ENCODE measurements at places on chromosomes 11 and 22.

DNA sequence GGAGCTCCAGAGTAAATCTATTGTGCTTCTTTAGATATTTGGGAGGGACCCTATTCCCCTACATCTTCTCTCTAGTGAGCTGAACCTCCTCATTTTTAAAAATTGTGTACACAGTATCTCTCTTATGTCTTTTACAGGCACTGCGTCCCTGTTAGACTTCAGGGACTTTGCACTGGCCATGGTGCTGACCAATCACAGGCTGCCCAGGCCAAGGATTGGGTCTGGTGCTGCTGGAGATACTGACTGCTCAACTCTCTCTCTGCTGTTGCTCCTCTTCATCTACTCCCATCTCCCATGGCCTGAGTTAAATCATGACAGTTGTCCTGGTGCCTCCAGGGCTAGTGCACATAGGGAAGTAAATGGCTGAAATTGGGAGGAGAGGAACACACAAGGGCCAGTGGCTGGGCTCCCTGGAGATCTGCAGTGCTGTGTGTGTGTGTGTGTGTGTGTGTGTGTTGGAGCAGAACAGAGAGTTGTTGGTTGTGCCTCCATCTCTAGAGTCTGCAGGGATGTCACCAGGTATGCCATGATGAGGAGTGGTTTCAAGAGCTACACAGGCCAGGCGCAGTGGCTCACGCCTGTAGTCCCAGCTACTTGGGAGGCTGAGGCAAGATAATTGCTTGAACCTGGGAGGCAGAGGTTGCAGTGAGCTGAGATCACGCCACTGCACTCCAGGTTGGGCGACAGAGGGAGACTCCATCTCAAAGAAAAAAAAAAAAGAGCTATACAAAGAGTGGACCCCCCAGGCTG lies 155.3 kb downstream of the ST3GAL4 start:
- no peak for DNase-seq

- DNase-seq: no peak
Measured at GRCh38 chr22:37759281-37759680, 48.5 kb upstream of the GCAT start.

DNA sequence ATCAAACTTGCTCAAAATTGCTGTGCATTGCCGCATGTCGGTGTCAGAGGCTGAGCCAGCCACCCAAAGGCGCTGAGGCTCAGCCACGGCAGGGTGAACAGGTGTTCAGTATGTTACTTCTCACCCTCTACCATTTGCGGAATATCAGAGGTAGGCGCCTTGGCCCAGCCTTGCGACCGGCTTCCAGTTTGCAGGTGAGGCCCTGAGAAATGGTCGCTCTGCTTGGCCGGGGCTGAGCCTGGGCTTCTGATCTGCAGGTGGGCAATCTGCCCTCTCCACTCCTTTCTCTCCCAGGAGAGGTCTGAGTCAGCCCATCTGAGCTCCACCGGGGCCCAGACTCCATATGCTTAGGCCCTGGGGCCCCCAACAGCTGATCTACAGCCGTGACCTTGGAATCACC lies 71.0 kb downstream of the RPS6KA4 start:
- DNase-seq: no peak

DNA sequence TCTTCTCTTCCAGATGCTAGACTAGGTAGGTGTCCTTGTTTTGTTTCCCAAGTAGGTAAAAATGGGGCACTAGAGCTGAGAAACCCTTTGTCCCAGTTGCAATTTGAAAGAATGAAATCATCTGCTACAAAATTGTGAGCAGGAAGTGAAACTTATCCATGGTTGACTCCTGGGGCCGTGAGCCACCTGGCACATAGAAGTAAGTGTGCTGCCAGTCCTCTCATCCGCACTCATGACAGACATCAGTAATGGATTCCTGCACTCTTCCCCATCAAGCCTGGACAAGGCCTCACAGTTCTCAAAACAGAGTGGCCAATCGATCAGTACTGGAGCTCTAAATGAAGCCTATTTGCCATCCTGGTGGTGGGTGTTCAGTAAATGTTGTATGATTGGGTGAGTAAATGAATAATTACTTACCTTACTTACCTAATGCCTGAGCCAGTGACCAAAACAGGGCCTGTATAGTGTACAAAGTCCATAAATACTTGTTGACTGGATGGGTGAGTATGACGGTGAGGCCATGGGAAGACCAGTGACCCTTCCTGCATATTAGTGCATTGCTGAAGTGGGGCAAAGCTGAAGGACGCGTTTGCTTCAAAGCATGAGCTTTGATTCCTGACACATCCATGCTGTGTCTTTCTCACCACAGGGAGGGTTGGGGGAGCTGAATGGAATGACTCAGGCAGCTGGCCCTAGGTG lies 68.9 kb upstream of the HEPHL1 start:
- no peak for DNase-seq
